NCI-H2081 treated with DMSO at 0.1 percent for 48 hours (cell line): ENCODE measurements at places on chromosomes 5 and 9.

DNA sequence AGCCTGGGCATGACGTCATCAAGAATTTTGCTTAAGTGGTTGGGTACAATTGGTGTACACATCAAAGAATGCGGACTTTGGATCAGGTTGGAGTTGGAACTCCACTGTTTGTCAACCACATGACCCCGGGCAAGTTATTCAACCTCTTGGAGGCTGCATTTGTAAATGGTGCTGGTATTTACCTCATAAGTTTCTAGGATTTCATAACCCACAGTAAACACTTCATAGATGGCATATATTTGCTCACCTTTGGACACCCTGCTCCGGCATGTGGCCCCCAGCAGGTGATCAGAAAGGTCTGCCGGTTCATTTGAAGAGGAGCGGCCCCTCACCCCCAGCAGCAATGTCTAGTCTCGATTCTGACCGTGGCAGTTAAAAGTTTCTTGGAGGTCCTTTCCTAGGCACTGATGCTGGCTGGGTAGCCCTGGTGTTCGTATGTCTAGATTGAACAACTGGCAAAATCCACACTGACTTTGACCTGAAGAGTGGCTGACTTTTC, 60.6 kb downstream of the IL6ST start:
- no peak for DNase-seq

DNA sequence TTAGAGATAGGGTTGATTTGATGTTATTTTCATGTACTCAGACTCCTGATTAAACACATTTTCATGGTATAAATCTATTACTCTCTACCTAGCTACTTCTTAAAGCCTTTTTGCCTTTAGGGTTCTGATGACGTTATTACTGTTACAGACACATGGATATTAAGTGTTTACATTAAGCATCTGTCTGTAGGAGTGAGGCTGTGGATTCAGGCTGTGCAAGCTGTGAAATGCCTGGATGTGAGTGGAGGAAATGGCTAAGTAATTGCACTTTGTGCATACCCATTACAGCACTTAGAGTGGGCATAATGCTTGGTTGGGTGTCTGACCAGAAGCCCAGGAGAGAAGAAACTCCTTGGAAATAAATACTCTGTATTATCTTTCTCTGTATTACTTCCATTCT, 186.8 kb downstream of the SNX18 start:
- no peak for DNase-seq

DNA sequence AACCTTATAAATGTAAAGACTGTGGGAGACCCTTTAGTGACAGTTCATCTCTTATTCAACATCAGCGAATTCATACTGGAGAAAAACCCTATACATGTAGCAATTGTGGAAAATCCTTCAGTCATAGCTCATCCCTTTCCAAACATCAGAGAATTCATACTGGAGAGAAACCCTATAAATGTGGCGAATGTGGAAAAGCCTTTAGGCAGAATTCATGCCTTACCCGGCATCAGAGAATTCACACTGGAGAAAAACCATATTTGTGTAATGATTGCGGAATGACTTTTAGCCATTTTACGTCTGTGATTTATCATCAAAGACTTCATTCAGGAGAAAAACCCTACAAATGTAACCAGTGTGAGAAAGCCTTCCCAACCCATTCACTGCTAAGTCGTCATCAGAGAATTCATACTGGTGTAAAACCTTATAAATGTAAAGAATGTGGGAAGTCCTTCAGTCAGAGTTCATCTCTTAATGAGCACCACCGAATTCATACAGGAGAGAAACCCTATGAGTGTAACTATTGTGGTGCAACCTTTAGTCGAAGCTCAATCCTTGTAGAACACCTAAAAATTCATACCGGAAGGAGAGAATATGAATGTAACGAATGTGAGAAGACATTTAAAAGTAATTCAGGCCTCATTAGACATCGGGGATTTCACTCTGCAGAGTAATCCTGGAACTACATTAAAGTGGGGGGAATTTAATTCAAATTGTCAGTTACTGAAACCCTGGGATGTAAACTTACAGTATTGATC, 17.7 kb downstream of the ZNF483 start:
- no peak for DNase-seq

- no peak for DNase-seq
Measured at GRCh38 chr5:165405340-165405739, 1899.9 kb downstream of the MAT2B start.

- DNase-seq = no peak
Measured at GRCh38 chr9:75713335-75713734, 177.1 kb upstream of the PCSK5 start.

- DNase-seq = no peak
Measured at GRCh38 chr9:113851873-113852272, 24.2 kb upstream of the ZNF618 start.

DNA sequence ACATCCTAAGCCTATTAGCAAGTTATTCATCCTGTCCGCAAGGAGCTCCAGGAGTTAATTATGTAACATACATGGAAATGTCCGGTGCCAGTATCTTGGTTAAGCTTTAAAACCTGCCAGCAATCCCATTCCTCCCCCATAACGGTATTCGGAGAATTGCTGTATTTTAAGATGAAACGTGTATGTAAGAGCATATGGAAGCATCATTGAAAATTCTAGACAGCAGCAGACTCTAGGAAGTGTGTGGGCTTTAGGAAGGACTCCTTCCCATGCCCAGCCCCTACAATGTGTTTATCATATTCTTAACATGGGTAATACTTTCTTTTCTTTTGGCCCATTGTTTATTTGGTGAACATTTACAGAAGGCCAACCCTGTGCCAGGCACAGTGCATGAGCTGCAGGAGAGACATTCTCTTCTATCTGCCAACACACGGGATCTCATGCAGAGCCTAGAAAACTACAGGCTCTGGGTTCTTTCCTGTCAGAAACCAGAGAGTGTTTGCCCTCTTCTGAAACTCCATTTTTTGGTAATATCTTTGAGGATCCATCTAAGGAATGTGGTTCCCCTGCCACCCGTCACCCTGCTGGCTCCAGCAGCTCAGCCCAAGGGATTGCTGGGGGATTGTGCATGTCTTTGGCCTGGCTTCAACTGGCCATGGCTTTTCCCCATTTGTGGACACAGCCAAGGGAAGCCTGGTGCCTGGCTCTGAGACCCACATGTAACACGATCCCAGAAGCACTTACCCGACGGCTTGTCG, 15.1 kb downstream of the ANGPTL2 start:
- DNase-seq = no peak

DNA sequence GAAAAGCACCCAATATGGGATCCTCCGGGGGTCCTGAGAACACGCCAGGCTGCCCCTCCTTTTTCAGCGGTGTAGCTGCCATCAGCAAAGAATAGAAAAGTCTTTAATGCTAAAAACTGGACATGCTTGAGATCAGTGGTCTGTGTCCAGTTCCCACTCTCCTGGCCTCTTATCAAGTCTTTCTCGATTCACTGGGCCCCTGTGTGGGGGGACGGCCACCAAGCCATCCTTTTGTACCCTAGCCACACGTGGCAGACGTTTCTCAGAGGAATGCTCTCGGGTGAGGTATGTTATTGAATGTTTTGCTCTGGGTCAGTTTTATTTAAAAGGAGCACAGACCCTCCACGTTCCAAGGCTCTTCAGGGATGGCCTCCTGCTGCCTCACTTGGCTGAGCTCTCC, 23.6 kb downstream of the FABP6 start:
- DNase-seq = no peak

DNA sequence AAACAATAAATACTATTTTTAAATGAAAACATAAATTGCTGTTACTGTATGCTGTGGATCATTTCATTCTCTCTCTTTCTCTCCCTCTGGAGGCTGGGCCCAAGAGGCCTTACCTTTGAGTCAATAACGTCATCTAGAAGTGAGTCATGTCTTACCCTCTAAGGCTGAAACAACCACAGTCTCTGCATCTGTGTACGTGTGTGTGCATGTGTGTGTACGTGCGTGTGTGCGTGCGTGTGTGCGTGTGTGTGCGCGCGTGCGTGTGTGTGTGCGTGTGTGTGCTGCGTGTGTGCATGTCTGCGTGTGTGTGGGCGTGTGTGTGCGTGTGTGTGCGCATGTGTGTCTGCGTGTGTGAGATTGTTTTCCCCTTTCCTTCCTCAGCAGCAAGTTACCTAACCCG, 13.6 kb upstream of the IL17B start:
- DNase-seq = no peak

DNA sequence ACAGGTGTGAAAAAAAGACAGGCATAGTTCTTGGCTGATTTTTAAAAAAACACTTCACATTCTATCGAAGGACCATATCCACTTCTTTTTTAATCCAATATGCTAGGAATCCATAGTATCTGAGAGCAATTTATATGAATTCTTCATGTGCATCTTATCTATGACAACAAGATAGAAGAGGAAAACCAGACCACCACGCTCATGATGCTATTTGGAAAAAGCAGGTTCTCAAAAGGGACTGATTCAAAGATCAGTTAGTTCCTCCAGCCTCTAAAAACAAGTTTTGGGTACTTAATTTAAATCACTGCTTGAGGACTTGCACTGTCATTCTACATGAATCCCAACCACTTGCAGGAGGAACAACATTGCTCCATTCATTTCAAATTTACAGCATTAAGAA, 6.3 kb downstream of the MEF2C start:
- DNase-seq = no peak

DNA sequence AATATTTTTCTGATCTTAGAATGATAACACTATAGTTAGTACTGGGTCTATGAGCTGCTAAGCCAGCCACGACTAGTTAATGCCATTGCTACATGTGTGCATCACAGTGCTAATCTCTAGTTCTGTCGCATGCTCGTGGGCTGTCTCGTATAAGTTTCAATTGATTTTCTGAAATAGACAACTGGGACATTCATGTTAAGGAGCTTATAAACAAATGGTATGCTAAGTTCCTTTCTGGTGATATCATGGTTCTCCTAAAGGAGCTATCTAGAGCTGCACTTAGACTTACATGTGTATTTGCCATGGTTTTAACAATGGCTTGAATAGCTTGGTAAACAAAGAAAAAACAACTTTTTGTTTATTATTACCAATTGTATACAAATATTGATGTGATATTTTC, 46.2 kb downstream of the F2RL2 start:
- no peak for DNase-seq

DNA sequence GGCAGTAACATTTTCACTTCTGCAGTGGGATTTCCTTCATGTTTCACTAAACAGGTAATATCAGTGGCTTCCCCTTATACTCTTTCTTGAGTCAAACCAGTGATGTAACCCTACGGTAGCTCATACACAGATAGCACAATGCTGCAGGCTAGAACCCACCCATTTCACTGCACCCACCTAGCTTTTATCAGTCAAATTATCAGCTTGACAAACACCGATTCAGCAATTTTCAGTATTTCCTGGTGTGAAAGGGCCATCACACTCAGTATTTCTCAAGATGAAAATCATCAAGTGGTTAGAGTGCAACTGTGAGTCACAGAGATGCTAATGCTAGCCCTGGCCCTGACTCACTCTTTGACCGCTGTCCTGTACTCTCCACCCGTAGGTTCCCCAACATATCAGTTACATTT, 242.3 kb upstream of the PTGER4 start:
- no peak for DNase-seq

DNA sequence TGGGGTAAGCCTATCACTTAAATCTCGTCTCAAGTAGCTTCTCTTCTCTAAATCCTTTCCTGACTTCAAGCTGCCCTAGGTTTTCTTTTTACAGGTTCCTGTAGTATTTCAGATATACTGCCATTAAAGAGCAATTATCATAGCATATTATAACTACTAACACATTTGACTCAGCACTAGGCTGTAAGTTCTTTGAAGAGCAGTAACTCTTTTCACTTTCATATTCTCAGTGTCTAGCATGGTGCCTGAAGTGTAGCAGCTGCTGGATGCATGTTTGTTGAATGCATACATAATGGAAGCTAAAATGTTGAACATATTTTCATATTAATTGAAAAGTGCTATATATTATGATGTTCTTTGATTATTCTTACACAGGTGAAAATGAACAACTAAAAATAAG, 22.5 kb downstream of the CCDC152 start:
- DNase-seq = no peak

DNA sequence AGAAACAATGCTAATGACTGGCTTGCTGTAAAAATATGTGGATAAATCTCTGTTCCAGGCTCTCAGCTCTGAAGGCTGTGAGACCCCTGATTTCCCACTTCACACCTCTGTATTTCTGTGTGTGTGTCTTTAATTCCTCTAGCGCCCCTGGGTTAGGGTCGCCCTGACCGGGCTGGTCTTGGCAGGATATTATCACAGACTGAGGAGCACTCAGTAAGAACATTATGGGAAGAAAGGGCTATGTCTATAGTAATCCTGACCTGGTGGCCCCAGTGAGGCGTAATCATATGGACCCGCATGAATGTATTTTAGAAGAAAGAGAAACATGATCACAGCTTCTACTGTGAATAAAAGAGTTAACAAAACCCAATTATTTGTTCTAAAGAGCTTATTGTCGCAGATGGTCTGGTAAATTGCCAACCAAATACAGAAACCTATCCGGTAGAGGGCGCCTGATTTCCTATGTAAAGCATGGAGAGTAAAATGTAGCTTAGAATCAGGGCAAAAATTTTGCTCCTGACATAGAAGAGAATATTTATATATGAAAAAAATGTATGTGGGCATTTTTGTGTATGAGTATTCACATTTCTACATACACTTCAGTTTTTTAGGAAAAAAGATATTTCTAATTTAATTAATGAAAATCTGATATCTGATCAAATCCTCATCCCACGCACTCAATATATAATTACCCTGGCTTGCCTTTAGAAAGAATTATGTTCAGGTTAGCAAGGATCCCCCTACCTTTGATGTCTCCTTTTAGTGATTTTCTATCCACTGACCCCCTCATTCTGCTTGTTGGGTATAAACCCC, 5.8 kb upstream of the IFNA1 start:
- DNase-seq = no peak

DNA sequence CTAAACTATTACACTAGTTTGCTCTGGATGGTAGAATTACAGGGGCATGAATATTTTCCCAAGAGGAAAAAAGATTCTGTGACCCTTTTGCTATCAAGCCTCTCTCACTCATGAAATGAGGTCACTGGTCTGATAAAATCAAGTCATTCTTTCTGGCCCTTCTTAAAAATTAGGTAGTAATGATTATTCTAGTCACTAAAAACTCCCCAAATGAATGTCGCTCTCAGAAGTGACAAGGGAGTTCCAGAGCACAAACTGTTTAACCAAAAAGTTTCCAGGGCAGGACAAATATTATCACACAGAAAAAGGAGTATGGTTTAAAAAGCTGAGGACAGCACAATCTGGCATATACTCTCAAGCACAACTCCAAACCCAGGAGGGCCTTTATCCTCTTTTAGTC, 12.5 kb downstream of the ERMP1 start:
- no peak for DNase-seq

GRCh38 chr9:89661391-89661949, 56.7 kb downstream of the GADD45G start:
- no peak for DNase-seq

DNA sequence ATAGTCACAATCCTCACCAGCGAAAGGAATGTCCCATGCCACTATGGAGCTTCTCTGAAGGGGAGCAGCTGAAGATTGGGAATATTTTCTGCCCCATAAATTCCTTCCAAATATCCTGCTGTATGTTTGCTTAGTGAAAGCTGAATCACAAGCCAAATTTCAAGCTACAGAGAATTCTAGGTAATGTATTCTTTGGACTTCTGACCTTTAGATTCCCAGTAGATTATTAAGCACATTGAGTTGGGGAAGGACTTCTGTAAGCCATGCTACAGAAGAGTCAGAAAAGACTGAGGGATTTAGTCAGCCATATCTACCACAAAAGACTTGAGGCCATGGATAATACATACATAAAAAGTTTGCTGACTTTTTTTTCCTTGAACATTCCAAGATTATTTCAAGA, 1342.0 kb upstream of the NUDT12 start:
- DNase-seq = no peak

GRCh38 chr5:58459146-58460001, 512 bp downstream of the PLK2 start:
- no peak for DNase-seq

GRCh38 chr9:118992813-118993794, 376.1 kb downstream of the BRINP1 start:
- no peak for DNase-seq
